ENCODE measurements at places on chromosomes 1 and 21.

DNA sequence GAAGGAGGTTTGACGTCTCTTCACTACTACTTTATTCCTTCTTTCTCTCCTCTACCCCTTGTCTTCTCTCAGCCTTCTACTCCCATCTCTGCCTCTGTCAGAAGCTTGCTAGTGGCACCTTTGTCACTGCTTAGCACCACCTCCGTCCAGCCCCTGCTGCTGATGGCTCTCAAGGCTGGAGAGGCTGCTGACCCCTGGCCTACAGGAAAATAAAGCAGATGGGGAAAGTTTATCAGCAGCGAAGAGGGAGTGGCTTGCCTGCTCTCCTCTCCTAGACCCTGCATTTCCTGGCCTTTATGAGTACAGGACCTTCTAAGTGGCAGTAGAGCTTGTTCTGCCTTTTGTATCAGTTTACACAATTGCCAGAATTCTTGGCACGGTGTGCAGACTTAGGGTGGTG, 27.0 kb downstream of the PROX1 start:
- no peak for DNase-seq

DNA sequence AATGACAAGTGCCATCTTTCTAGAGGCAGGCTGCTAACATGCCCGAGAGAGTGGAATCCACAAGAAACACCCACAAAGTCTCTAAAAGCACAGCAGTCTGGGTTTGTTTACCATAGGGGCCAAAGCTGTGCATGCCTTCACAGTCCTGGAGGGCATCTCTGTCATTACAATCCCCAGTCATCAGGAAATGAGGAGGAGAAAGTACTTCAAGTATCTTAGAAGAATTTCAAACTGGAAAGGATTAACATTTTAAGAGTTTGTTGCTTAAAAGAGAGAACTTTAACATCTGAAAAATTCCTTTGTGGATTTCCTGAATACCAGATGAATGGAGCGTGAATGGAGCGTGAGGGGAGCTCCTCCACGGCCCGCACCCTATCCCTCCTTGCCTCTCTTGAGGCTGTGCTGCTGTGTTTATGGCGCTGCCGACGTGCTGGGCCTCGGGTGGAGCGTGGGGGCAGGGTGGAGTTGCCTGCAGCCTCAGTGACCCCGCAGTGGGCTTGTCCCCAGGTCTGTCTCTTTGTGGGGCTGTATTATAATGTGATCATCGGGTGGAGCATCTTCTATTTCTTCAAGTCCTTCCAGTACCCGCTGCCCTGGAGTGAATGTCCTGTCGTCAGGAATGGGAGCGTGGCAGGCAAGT, 23.3 kb downstream of the SLC6A17 start:
- DNase-seq: no peak

DNA sequence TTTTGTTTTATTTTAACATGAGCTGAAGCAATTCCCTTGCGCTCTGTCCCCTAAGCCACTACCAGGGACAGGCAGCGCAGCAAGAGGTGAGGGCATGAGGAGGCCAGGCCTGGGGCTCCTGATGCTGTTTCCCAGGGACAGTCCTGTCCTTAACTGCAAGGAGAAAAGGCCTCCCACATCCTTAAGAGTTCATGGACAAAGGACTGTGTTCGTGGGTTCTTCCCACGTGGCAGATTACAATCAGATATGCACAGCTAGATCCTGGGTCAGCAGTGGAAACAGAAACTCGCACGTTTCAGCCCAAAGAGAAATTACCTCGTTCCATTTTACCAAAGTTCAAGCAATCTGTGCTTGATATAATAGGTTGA, 85.8 kb downstream of the MIS18A start:
- no peak for DNase-seq

- DNase-seq: no peak
These were observed 313.1 kb downstream of the MATN1 start for GRCh38 chr1:30410153-30410851.

GRCh38 chr1:7614576-7615074, 156.5 kb upstream of the VAMP3 start:
- no peak for DNase-seq

GRCh38 chr1:13517193-13517812, 3.5 kb upstream of the LRRC38 start:
- DNase-seq: no peak

DNA sequence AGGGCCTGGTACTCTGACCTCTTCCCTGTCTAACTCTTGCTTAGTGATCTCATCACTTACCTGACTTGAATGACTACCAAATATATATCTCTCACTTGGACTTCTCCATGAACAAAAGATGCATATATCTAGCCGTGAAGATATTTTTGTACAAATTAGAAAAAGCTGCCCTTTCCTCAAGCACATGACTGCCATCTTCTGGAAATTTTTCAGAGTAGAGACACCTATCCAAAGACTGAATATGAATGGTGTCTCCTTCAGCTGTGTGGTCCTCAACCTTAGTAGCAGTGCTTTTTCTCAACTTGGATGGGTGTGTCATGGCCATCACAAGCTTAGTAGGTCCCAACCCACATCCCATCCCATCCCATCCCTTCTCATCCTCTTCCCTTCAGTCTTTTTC, 142.3 kb downstream of the DNM3 start:
- no peak for DNase-seq

GRCh38 chr1:204858363-204858821, 12.3 kb upstream of the NFASC start:
- DNase-seq: peak; percentile 74

DNA sequence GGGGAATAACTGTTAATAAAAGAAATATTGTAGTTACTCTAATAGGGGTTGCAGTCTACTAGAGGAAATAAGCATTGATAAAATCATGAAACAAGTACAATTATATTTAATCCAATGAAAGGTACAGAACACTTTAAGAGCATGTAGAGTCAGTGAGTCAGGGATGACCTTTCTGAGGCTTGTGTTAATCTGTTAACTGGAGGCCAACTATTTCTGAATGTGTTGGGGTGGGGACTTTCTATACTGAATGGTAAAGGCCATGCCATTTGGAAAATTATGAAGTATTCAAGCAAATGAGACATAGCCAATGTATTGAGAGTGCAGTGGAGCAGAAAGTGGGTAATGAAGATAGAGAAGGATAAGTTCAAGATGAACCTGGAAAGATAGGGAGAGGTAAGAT, 646.2 kb downstream of the ADGRL2 start:
- DNase-seq: no peak

- DNase-seq: no peak
These were observed 56.0 kb upstream of the CNIH3 start for GRCh38 chr1:224559981-224560728.

DNA sequence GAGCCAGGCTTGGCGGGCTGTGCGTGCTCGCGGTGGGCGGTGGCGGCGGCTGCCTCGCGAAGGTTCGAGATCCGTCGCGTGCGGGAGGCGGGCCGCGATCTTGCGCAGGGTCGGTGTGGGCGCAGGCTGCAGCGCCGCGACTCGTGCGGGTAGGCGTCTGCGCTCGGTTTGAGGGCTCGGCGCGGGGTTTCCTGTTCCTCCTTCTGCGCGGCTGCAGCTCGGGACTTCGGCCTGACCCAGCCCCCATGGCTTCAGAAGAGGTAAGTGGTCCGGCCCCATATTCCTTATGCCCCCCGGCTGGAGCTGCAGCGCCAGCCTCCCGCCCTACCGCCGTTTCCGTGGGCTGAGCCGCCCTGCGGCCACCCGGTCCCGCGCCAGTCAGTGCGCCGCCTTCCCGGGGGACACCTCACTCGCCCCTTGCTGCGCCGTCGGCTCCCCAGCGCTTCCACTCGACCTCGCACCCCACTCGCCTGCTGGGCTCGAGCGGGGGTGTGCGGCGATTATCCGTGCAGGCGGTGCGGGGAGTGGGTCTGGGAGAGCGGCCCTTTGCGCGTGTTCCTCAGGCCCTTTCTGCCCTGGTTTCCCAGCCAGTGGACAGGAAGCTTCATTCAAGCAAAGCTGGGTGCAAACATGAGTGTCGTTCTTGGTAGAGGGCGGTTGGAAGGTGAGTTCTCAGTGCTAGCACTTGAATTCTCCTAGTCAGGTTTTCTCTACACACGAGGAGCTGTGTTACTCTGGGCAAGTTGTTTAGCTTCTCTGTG, at the start of gene CACYBP:
TSS of gene CACYBP (plus strand) at position 12 of the 761 bp plus-strand sequence. CDS start at position 246, 234 bp downstream.
- no peak for DNase-seq

GRCh38 chr1:197510691-197511378, 242.8 kb downstream of the CRB1 start:
- DNase-seq: no peak

DNA sequence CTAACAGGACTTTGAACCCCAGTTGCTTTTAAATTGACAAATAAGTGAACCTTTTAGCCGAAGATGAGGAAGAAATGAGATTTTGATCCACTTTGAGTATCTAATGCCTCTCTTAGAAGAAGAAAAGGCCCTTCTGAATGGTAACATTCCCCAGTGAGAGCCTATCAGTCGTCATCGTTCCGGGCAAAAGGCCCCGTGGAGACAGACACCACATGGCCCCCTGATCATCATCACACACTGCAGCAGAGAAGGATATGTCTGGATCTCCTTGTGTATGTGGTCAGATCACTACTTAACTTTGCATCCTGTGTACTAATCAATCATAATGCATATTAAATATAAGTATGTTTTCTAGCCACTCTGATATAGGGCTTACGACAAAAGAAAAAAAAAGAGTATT, 87.3 kb upstream of the SMYD2 start:
- DNase-seq: no peak

DNA sequence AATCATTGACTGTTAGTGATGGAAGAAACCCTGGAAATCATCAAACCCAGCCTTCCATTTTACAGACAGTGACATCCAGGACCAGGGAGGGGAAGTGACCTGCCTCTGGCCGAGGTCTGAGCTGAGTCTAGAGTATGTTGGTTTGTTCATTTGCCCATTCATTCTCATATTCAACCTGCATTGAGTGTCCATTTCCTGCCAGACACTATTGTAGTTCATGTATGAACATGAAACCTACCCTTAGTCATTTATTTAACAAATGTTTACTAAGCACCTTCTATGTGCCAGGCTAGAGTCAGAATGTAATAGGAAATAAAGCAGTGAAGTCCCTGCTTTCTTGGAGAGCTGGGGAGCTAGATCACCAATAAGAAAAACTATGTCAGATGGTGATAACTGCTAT, 51.3 kb downstream of the KCND3 start:
- no peak for DNase-seq

- no peak for DNase-seq
These were observed 19.9 kb upstream of the EDN2 start for GRCh38 chr1:41504114-41505035.

- no peak for DNase-seq
These were observed 1.6 kb downstream of the HPCAL4 start for GRCh38 chr1:39689635-39690034.

DNA sequence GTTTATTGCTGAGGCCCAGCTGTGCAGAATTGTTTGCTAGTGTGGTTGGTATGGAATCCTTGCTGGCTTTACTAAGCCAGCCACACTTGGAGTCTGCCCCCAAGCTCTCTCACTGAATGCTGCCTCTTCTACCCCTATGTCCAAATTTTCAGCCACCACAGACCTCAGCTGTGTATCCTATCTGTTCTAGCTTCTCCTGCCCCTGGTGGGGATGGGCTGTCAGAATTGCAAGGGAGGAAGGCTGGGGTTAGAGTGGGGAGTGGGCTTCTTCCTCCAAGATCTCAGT, 4.4 kb downstream of the NHLH1 start:
- no peak for DNase-seq

GRCh38 chr1:162351246-162351842, 25.3 kb downstream of the SPATA46 start:
- DNase-seq: no peak

DNA sequence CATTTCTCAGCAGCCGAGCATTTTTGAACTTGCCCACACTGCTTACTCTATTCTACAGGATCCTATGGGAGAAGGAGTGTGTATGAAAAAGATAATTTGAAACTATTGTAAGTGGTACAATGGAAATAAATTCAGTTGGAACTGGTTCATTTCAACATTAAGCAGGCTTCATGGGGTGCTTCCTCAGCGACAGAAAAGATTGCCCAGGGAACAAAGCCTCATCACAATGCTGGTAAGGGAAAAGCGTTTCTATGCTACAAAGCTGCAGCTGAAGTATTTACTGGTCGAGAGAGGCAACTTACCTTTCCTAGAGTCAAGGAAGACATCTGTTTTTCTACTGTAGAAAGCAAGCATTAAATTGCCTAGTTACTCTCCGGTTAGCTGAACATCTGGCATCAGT, 568.2 kb upstream of the ZP4 start:
- DNase-seq: no peak

- DNase-seq: no peak
These were observed 2.8 kb downstream of the PERM1 start for GRCh38 chr1:978835-979743.

DNA sequence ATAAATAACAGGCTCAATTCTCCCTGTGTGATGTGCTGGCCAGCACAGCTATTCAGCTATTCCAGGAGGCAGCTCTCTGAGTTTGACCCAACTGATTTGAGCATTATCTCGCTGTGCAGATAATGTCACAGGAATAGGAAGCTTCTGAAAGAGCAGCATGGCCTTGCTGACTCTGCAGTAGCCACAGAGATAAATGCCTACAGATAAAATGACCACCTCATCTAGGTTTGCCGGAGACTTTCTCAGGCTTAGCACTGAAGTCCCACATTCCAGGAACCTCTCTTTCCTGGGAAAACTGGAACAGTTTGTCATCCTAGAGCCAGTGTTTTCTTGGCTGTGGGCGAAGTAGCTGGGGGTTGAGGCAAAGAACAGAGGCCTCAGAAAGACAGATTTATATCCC, 98.9 kb downstream of the MRPL39 start:
- no peak for DNase-seq

GRCh38 chr1:84857906-84858305, 35.1 kb downstream of the LPAR3 start:
- DNase-seq: no peak

GRCh38 chr1:116110567-116111523, at the start of gene MAB21L3:
MAB21L3 (plus strand) TSS chr1:116111399; CDS start chr1:116112616, 1,217 bp downstream.
- DNase-seq: no peak

DNA sequence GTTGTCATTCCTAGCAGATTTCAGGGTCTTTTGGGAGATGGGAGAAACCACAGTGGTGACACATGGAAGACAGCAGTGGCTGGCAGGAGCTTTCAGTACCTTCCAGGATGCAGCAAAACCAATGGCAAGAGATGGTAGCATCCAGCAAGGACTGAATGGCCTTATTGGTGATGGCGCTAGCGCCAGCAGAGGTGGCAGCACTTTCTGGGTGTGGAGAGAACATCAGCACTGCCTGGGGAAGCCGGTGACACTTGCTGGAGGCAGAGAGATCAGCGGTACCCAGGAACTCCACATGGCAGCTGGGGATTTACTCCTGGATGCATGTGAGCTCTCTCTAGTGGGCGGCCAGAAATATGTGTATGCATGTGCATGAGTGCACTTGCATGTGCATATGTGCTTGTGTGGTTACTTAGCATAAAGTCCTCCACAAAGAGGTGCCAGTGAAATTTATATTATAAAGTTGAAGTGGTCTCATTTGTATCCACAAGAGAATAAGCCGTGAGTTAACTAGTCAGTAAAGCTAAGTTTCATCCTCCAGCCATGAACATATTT, 364.7 kb downstream of the LMX1A start:
- DNase-seq: no peak

Measured in NCI-H187 treated with DMSO at 0.1 percent for 48 hours (cell line).